ENCODE measurements at places on chromosomes 12 and 14. TPM values are rescaled to one million over a fixed set of nuclear protein-coding genes. Genes with fewer than 3 reads are reported as not detected.

Gene DAD1
- 256 TPM for total RNA-seq

Gene REM2
- 0.28 TPM for total RNA-seq

Gene GUCY2C
- not detected for total RNA-seq

Gene LHX5
- not detected for total RNA-seq

Gene AKAP3
- total RNA-seq = 0.71 TPM

Gene CD27
- 23.3 TPM for total RNA-seq

Gene ABCC9
- total RNA-seq = 0.07 TPM

Gene TEX22
- total RNA-seq = 4.7 TPM

Gene BCL2L14
- 1.2 TPM for total RNA-seq

Gene FAM181A
- not detected for total RNA-seq

Gene ZNF384
- total RNA-seq = 73.7 TPM

Gene ADAMTS20
- total RNA-seq = not detected

Gene GPRC5A
- not detected for total RNA-seq

Gene EPYC
- not detected for total RNA-seq

Gene FAM186B
- 0.37 TPM for total RNA-seq

Gene HCAR2
- total RNA-seq = 0.16 TPM

Gene LRRK2
- not detected for total RNA-seq

Gene NUP107
- total RNA-seq = 106 TPM

Gene C12orf56
- total RNA-seq = not detected

Gene MANSC1
- total RNA-seq = 1.6 TPM

Measured in activated T-helper 2 cell treated with anti-CD3 and anti-CD28 coated beads, Interferon-gamma antibody, Interleukin-2, Interleukin-4, amounts not matched to agents 10 μg/mL and 5 μg/mL and 100 μg/mL, durations not matched to agents 14 hours and 24 hours and 36 hours (primary cell).